ENCODE measurements at places on chromosomes 7 and 10.

GRCh38 chr7:21355406-21355874 is 72.4 kb upstream of the SP4 start:
- no peak for DNase-seq

DNA sequence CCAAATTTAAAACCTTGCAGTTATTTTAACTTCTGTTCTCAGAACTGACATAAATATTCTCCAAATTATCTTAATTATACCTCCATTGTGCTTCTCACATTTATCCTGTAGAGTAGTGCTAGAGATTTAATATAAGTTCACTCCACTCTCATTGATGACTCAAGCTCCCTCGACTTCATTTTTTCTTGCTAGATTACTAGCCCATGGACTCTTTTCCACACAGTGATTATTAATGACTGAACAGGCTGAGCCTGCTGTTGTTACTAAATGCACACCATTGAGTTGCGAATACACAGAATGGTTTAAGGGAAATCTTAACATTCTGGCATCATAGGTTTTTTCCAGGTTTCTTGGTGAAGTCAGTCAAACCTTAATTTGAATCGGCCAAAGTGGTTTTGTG is 179.5 kb upstream of the AKR1E2 start:
- DNase-seq, result no peak

- DNase-seq, result peak; percentile 20
Measured at GRCh38 chr10:80407812-80408241, 524 bp upstream of the PRXL2A start.

DNA sequence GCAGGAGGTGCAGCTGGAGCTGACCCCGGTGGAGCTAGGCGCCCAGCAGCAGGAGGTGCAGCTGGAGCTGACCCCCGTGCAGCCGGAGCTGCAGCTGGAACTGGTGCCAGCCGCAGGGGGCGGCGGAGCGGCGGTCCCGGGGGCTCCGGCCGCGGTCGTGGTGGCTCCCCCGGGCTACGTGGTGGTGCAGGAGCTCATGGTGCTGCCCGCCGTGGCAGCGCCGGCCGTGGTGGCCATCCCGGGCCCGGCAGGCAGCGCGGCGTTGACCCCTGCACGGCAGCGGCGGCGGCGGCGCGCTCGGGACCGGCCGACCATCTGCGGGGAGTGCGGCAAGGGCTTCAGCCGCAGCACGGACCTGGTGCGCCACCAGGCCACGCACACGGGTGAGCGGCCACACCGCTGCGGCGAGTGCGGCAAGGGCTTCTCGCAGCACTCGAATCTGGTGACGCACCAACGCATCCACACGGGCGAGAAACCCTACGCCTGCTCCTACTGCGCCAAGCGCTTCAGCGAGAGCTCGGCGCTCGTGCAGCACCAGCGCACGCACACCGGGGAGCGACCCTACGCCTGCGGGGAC is 6.8 kb downstream of the ZNF853 start:
- DNase-seq, result no peak

DNA sequence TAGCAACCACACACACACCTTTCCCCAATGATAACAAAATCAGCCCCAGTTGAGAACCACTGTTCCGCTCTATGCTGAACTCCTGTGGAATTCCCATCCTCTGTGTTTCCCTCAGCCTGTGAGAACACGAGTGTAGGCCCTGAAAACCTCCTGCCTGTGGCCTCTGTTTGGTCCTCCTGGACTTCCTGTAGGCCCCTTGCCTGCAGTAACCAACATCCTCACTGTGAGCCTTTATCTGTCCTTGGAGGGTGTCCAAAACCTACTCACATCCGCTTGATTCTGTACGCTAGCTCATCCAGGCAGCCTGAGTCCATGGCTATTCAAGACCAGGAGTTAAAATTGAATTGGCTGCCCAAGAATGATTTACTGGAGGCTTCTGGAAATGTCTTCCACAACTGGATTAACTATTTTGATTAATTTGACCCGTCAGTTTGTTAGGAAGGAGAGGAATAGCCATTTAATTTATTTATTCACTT is 149.8 kb downstream of the AKR1D1 start:
- no peak for DNase-seq

DNA sequence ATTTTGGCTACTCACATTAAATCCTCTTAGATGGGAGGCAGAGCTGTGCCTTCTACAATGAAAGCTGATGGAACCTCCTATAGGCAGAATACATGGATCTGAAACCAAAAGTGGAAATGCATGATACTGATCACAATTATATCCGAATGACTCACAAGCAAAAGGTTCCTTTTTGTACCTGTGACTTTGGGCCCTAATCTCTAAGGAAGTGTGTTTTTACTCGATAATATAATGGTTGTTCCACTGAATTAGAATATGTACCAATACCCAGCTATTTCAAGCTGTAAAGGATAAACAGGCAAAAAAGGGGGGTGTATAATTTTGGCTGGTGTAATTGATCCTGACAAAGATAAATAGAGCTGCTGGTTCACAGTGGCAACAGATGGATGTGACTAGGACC is 17.6 kb upstream of the LAMB1 start:
- no peak for DNase-seq

GRCh38 chr7:157679607-157680006 is 342.8 kb downstream of the DNAJB6 start:
- DNase-seq, result no peak

DNA sequence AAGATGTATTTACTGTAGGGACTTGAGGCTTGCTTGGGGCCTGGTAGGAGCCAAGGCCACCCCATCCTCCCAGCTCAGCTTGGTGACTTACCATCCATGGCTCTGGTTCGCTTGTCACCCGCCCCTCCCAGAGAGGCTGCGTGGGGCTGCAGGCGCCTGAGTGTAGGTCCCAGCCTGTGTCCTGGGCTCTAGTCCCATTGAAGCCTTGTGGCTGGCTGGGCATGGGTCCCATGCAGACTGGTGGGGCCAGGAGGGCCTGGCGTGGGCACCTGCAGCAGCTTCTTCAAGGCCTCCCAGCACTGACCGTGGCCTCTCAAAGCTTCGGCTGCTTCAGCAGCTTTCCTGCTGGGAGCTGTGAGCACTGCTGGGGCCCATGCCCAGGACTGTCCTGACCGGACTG is 118.1 kb downstream of the INPP5A start:
- no peak for DNase-seq

DNA sequence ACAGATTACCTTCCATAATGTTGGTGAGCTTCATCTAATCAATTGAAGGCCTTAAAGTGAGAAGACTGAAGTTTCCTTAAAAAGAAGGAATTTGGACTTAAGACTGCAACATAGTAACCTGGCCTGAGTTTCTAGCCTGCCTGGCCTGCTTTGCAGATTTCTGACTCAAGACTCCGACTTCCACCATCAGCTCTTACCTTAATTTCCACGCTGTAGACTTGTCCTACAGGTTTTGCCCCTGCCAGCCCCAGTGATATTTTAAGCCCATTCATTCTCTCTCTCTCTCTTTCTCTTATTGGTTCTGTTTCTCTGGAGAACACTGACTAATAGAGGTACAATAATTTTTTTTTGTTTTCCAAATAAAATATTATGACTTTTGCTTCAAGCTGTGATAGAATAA is 862.3 kb upstream of the GHITM start:
- no peak for DNase-seq

DNA sequence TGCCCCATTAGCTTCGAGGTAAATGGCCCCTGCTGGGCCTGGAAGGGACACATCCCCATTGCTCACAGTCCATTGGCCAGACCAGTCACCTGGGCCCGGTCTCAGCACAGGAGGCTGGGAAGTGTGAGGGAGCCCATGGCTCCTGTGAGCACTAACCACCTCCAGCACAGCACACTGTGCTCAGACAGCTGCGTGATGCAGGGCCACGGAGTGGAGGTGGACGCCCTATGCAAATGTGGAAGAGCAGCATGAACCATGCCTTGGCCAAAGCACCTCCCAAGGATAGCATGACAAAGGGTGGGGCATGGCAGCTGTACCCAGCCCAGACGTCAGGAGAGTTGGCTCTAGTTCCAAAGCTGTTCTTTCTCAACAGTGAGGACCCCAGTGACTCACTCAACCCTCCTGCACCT is 120.1 kb upstream of the ZMIZ1 start:
- DNase-seq, result no peak

- no peak for DNase-seq
Measured at GRCh38 chr7:64463636-64464375, 99.1 kb downstream of the ZNF680 start.

- no peak for DNase-seq
Measured at GRCh38 chr7:108008827-108009226, 5.9 kb upstream of the LAMB1 start.

- no peak for DNase-seq
Measured at GRCh38 chr10:5442065-5442989, 30.0 kb downstream of the NET1 start.

GRCh38 chr7:44796034-44796503 is 412 bp upstream of the PPIA start:
- no peak for DNase-seq

DNA sequence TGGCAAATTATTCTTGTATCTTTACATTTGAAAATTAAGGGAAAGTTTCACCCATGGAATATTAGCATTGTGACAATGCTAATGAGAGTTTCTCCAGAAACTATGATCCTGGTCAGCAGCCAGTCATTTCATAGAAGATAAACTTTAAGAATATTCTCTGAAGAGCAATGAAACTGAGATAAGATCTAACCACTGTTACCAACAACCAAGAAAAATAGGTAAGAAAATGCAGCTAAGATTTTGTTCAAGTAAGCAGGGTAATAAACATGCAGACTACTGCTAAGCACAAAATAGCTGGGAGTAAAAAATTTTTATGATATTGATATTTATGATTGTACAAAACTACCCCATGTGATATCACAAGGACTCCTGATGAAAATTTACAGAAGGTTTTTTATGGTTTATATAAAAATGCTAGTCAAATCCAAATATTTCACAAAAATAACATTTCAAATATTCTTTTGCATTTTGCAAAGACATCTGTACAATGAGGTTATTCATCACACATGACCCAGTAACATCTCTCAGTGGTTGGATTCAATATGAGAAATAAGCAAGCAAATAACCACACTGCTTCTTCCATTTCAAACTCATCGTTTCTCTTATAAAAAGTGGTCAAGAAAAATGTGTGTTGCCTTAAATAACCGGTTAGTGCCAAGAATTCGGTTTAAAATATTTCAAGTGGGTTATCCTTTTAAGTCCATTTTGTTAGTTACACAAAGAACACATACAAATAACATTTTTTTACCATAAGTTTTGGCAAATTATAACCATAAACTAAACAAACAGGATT is 251.6 kb downstream of the DIP2C start:
- DNase-seq, result no peak

GRCh38 chr10:22742678-22743077 is 28.3 kb upstream of the PIP4K2A start:
- no peak for DNase-seq

- DNase-seq, result no peak
Measured at GRCh38 chr7:151381098-151381347, 28.8 kb downstream of the WDR86 start.
